A172 (cell line): ENCODE measurements at places on chromosomes 3 and 15. TPM values are rescaled to one million over a fixed set of nuclear protein-coding genes. Genes with fewer than 3 reads are reported as not detected.

The CHRNA7 gene
- total RNA-seq = 0.10 and 0.19 TPM in 2 replicates

The SYNM gene
- 5.6 and 7.5 TPM in 2 replicates for total RNA-seq

The ATP2B2 gene
- 0.12 and 0.50 TPM in 2 replicates for total RNA-seq

The CCDC80 gene
- 24.4 and 56.8 TPM in 2 replicates for total RNA-seq

The TUSC7 gene
- not detected in 2 replicates for total RNA-seq

The VGLL3 gene
- total RNA-seq = not detected in 2 replicates

The CPNE9 gene
- not detected in 2 replicates for total RNA-seq

The ACOX2 gene
- 2.2 and 5.4 TPM in 2 replicates for total RNA-seq

The TRH gene
- total RNA-seq = not detected in 2 replicates

The ESYT3 gene
- 0.16 and 0.46 TPM in 2 replicates for total RNA-seq

DNA sequence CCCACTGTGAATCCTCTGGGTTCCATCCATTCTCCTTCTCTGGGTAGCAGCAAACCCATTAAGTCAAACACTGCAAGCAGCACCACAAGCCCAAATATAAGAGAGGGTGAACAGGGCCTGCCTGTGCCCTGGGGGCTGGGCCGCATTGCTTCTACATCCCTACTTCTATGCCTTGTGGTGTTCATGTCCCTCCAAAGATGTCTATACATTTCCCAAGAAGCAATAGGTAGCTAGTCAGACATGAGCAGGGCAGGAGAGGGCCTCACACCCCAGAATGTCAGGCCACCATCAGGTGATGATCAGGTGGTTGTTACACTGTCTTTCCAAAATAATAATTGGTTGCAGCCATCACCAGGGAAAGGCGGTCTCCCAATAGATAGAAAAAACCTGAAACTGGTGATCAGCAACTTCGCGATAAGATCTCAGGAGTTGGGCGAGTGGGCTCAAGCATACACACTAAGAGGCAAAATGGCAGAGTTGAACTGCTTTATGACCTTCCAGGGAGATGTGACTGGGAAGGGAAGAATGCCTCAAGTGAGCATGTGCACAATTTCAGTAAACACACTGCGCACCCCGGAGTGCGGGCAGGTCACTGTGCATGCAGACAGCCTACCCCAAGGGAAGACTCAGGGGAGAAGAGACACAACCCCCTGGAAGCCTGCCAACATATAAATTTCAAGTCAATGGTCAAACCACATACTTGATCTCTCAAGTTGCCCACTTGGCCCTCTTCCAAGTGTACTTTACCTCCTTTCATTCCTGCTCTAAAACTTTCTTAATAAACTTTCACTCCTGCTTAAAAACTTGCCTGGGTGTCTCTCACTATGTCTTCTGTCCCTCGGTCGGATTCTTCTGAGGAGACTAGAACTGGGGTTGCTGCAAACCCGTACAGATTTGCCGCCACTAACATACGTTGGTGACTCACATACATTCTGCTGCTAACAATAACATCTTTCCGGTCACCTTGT is 39.9 kb downstream of the KLF15 start:
- no peak for DNase-seq

DNA sequence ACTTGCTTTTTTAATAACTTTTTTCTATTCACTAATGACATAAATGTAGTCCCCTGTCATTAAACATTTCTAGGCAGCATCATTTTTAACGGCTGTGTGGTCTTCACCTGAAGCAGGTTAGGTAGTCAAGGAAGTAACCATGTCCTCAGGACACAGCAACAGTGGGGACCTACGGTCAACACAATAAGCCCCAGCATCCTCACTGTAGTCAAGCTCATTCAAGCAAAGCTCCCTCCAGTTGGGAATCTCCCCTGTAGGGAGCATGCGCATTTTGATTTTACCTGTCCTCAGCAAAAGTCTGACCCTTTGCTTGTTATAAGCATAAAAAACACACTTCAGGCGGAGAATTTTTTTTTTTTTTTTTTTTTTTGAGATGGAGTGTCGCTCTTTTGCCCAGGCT is 151.4 kb downstream of the SHQ1 start:
- DNase-seq = no peak

DNA sequence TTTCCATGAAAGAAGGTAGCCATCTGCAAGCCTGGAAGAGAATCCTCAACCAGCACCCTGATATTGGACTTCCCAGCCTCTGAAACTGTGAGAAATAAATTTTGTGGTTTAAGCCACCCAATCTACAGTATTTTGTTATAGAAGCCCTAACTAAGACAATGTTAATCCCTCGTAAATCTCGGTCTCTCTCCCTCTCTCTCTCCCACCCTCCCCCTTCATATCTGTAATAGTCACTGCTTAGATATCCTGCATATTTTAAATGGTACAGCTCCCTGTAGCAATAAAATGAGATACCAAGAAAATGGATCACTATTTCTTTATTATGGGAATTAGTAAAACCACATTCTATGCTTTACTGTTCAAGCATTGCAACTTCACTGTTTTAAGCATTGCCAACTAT is 21.0 kb upstream of the FAM174B start:
- no peak for DNase-seq

- DNase-seq = no peak
These were observed 10.6 kb upstream of the ACAN start for GRCh38 chr15:88792342-88793282.

DNA sequence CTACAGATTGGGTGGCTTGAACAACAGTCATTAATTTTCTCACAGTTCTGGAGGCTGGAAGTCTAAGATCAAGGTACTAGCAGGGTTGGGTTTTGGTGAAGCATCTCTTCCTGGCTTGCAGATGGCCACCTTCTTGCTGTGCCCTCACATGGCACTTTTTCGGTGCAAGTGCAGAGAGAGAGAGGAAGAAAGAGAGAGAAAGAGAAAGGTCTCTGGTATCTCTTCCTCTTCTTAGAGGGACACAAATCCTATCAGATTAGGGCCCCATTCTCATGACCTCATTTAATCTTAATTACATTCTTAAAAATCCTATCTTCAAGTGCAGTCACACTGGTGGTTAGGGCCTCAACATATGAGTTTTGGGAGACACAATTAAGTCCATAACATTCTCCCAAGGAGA is 167.1 kb downstream of the NFKBIZ start:
- no peak for DNase-seq

GRCh38 chr3:101868534-101869464 is 19.5 kb downstream of the NFKBIZ start:
- DNase-seq = peak; percentile 72

- no peak for DNase-seq
These were observed 102.0 kb downstream of the OTOL1 start for GRCh38 chr3:161598639-161599038.

GRCh38 chr3:50570508-50571279 is 1.4 kb downstream of the HEMK1 start:
- DNase-seq = no peak

GRCh38 chr3:187361835-187362234 is 6.3 kb upstream of the RTP4 start:
- no peak for DNase-seq

DNA sequence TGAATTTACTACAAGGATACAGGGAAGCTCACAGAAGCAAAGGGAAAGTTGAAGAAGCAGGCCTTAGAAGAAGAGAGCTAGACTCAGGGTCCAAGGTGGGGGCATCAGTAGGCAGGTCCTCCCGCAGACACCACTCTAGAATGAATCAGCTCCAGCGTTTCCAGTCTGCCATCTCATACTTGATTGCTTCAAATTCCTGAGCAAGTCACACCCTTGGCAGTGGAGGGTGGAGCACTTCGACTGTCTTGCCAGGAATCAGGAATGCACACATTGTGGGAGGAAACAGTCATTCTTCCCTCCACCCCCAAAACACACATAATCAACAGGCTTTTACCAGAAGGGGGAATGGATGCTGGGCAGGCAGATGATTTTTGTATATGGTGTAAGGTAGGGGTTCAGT is 78.5 kb downstream of the CHCHD6 start:
- DNase-seq = peak; percentile 98

- peak; percentile 80 for DNase-seq
These were observed at the start of gene VPS39 for GRCh38 chr15:42207674-42208579. TSS of gene VPS39 (minus strand) at chr15:42208304. CDS start at chr15:42208153, 151 bp downstream.

- peak; percentile 39 for DNase-seq
These were observed 34.0 kb downstream of the PCSK6 start for GRCh38 chr15:101455291-101456025.

GRCh38 chr3:122377975-122378374 is 5.1 kb downstream of the MIX23 start:
- DNase-seq = no peak

- peak; percentile 59 for DNase-seq
These were observed 3.7 kb downstream of the ACVR2B start for GRCh38 chr3:38457111-38458003.

GRCh38 chr3:155805204-155805801 is 775 bp downstream of the C3orf33 start:
- peak; percentile 48 for DNase-seq

DNA sequence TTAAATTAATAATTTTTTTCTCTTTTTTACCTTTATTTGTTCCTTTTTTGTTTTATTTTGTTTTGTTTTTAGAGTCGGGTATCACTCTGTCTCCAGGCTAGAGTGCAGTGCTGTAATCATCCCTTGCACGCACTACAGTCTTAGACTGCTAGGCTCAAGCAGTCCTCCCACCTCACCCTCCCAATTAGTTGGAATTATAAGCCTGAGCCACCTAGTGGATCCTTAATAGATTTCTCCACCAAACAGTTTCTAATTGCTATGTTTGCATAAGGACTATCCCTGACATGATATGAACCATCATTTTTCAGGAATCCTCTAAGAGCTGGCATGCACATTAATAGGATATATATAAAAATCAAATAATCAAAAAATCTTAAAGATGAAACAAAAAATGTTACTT is 993.2 kb downstream of the OTOL1 start:
- peak; percentile 31 for DNase-seq
